ENCODE measurements at places on chromosomes 7 and 10.

DNA sequence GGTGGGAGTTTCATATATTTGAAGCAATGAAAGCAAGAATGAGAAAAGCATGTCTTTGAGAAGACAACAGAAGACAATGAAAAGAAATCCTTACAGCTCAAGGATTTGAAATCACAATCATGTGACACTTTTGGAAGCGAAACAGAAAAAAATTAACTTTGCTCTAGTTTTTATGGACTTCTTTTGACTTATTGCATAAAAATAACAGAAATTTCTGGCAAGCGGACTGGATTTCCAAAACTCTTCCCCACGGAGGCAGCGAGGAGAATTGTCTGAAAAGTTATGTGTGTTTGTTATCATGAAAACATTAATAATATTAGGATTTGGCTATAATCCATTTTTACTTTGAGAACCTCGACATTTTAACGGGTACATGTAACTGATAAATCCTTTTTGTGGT is 223.3 kb downstream of the LRMDA start:
- no peak for DNase-seq

DNA sequence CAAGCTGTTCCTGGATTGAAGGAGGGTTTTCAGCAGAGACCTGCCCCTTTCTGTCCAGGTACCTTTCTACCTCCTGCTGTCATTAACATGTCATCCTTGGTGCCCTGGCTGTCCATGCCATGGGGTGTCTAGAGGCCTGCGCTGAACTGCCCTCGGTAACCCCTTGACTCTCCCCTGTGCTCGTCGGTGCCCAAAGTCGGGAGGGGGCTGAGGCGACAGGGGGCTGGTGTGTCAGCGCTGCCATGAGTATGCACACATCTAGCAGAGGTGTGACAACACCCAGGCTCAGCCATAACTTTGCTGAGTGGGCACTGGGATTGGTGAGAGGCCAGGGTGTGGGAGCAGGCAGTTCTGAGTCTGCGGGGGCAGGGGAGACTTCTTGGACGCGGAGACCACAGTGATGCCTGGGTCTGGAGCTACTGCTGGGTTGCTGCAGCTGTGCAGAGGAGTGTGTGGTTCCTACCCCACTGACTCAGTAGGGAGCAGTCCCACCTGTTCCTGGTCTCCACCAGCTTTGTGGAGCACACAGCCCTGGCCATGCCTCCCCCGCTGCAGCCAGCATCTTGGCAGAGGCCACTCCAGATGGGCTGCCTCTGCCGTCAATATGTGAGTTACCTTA is 376.2 kb upstream of the SEMA3C start:
- DNase-seq, result no peak

DNA sequence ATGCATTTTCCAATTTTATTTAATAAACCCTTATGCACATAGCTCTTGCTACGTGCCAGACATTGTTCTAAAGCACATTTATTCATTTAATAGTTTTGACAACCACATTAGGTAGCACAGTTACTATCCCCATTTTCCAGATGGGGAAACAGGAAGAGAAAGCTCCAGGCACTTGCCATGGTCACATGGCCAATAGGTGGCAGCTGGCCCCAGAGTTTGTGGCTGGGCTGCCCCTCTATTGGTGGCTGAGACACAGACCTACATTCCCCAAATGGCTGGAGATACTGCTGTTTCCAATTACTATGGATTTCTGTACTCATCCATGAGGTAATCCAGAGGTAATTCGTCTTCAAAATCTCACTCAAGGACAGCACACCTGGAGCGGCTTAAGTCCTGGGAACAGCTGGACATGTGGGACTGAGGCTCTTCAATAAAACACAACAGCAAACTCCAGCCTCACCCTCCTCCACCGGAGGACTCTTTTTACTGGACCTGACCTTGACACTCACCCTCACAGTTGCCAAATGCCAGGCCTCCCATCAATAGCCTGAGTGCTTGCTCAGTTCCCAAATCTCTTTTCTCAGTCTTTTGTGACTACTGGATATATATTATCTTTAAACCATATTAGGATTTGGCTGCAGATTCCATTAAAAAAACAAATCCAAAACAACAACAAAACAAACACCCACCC is 106.1 kb downstream of the CLEC2L start:
- no peak for DNase-seq

- DNase-seq, result no peak
Measured at GRCh38 chr10:68074031-68074774, 880 bp downstream of the HERC4 start.

- DNase-seq, result no peak
Measured at GRCh38 chr10:82266438-82266837, 391.4 kb downstream of the NRG3 start.

DNA sequence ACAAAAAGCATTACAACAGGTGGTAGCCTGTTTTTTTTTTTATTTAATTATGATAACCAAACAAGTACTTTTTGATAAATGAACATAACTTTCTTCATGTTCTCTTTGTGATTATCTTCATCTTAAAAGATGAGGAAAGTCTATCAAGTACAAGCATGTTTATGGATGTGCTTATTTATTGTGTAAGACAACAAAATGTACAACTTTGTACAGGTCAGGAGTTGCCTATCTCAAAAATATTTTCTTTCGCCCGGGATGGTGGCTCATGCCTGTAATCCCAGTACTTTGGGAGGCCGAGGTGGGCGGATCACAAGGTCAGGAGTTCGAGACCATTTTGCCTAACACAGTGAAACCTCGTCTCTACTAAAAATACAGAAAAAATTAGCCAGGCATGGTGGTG is 17.0 kb downstream of the MPP7 start:
- DNase-seq, result no peak

GRCh38 chr10:70785190-70785589 is at the start of gene TBATA:
TBATA (minus strand) TSS chr10:70785377; CDS start chr10:70783379, 1,998 bp downstream.
- DNase-seq, result no peak

DNA sequence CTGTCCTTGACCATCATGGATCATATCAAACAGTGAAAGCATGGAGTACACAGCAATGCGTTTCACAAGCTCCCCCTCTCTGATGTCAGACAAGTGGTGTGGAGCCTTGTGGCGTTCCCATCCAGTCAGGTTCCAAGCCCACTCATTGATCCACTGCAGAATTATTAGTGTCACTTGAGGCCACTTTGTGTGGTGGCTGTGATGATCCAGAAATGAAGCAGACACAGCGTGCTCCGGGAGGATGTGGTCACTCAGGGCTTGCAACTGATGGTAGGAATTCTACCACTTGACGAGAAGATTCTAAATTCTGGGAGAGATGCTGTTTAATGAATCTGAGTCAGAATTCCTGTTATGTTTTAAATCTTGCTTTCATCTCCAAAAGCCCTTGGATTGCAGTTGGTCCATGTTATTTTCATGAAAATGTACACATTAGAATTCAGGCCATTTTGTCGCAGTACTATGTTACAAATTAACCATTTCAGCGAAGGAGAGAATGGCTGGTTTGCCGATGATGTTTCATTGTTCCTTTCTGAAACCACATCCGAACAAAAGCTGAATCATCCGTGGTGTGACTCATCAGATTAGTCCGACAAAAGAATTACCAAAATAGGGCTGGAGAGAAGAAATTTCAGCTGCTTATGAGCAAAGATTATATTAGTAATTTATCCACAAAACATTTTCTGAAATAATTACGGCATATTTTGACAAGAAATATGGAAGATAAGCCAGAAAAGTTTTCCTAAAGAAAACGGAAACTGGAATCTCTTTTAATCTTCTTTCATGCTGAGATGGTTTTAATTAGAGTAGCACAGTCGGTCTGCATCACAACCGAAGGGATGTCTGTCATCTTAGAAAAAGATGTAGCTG is 48.1 kb downstream of the INSYN2A start:
- DNase-seq, result no peak

GRCh38 chr7:17234030-17234397 is 64.4 kb upstream of the AHR start:
- DNase-seq, result no peak

- DNase-seq, result no peak
Measured at GRCh38 chr10:103820101-103821062, 35.0 kb downstream of the SH3PXD2A start.

DNA sequence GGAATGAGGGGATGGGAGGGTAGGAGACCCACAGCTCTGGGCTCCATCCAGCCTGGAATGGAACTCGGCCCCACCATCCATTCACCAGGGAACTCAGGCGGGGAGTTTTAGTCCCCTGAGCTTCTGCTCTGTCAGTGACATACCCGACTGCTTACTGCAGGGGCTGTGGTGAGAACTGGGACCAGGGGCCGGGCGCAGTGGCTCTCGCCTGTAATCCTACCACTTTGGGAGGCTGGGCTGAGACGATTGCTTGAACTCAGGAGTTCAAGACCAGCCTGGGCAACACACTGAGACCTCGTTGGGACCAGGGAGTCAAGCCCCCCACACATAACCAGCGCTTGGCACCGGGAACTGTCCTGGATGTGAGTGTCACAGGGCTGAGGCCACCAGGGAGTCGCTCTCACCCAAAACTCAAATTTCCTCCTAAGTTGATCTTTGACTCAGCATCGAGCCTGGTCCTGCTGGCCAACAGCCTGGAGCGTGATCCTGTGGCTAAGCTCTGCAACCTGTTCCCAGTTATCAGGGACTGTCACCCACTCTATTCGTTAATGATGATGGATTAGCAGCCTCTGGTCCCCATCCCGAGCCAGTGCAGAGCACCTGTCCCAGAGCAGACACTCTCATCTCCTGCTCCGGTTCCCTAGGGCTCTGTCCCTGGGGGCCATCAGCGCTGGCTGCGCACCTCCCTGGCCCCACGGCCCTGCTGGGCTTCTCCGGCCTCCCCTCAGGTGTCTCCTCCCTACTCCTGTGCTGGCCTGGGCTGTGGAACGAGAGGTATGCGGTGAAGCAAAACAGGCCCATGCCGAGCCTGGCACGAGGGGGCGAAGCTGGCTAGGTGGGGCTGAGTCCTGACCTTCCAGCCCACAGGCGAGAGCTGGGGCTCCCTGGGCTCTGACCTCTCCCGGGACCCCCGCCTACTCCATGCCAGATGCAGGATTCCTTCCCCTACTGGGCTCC is 902 bp upstream of the CLDN15 start:
- DNase-seq, result no peak

GRCh38 chr10:60828489-60828852 is 50.2 kb downstream of the CDK1 start:
- no peak for DNase-seq
